ENCODE measurements at places on chromosomes 6 and 20.

DNA sequence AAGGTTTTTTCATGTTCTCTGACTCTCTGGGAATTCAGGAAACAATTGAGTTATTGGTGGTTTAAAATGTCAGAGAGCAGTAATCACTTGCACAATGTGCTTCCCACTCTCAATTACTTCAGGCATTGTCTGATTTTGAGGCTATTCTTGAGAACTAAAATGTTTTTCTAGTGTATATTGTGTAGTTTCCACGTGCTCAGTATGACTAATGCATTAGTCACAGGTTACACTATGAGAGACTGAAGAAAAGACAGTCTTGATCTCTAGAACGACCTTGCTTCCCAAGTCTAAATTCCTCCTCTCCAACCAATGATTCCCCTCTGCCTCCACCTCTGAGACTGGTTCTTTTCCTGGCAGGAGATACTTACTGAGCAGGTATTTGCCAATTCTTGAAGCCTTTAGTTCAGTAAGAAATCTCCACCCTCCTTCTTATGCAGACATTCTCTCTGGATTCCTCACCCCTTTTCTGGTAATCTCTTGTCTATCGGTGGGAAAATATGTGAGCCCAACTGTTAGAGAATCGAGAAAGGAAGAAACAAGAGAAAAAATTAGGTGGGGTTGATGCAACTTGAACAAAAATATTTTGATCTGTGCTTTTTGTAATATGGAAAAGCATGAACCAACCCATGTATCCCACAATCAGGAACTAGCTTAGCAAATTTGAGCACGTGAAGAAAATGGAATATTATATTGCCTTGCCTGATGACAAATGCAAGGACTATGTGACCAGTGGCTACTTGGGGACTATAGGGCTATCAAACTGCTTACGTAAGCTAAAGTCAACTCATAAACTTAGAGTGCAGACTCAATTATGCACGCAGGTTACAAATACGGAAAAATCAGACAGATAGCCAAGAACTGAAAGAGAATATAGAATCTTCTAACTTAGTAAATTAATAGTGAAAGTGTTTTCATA, 61.1 kb upstream of the SLC22A16 start:
- DNase-seq: no peak

DNA sequence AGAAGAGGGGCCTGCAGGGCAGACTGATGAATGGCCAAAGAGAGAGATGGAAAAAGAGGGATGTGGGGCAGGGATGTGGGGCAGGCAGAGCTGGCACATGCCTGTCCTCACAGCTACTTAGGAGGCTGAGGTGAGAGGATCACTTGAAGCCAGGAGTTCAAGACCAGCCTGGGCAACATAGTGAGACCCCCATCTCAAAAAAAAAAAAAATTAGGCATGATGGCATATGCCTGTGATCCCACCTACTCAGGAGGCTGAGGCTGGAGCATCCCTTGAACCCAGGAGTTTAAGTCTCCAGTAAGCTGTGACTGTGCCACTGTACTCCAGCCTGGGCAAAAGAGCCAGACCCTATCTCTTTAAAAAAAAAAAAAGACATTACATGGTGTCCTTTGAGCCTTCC, 34.8 kb downstream of the RNF8 start:
- no peak for DNase-seq

DNA sequence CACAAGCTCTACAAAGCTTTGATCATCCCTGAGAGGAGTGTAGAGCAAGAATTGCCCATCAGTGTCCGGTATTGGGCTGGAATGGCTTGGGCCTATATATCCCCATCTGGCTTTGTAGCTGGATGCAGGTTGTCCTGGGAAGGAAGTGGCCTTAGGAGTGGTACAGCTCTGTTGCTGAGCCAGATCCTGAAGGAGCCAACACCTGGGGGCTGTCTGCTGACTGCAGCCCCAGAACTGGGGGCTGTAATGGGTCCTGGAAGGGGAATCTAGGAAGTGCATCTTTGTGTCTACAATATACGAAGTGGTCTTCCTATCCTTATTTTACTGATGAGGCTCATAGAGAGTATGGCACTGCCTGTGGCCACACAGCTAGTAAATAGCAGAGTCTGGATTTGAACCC, 145.9 kb downstream of the CDC5L start:
- no peak for DNase-seq

DNA sequence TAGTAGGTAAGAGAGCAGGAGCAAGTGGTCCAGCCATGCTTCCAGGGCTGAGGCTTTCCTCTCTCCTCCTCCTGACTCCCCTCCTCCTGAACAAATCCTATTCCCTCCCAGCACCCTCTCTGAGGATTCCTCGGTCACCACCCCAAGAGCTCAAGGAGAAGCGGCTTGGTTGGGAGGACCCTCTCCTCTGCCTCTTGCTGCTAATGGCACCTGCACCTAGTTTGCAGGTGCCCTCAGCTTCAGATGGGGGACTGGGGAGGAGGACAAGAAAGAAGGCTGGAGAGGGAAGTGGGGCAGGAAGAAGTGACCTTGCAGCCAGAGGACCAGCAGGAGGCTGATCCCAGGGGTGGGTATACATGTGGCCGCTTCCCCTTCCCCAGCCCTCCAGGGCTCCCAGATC, 17.5 kb downstream of the NCR2 start:
- no peak for DNase-seq

DNA sequence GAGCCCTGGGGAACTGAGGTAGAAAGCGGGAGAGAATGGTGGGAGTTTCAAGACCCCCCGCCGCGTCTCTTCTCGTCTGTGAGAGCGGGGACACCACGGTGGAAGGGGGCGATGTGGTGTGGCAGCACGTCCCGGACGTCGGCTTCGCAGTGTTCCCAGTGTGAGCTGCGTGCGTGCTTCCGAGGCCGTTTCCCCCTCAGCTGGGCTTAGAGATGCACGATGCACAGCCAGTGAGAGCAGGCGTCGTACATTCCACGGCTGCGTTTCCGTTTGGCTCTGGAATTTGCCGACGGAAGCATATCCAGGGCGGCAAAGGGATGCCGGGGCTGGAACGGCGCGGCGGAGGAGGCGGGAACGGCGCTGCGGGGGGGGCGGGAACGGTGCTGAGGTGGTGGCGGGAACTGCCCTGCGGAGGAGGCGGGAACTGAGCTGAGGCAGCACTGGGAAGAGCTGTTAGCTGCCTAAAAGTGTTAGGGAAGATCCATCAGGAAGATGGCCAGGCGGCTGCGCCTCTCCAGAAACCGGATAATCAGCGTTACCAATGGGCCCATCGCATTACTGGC, 37.7 kb downstream of the KIF25 start:
- DNase-seq: no peak

DNA sequence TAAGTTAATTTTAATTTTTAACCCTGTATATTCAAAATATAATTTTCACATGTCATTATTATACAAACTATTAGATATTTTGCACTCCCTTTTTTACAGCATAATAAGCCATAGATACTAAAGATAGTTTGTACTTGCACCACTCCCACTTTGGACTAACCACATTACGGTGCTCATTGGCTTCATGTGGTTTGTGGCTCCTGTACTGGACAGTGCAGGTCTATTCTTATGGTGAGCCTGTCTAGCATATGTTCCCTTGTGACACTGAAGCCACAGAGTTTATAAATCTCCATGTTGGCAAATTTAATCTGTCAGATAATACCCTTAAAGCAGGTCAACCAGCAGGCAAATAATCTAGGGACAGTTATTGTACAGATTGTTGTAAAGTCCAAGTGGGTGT, 354.4 kb upstream of the KCNQ5 start:
- no peak for DNase-seq

GRCh38 chr6:149311293-149311692, 6.2 kb upstream of the TAB2 start:
- DNase-seq: no peak

- no peak for DNase-seq
These were observed 533.6 kb downstream of the RNF144B start for GRCh38 chr6:18920701-18921100.

DNA sequence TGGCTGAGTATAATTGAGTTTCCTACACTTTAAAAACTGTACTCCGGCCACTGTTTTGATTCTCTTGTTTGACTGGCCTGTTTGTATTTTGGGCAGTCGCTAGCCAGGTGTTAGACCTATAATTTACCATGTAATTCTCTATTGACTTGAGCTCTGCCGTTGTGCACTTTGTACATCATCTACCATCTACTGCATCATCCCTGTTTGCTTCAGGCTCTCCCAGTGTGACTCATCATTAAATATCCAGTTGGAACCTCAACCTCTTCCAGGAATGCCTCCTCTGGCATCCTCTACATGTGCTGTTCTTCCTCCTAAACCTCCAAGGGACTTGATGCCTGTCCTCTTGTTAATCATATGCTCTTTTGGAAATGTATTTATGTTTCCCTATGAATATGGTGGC, 72.3 kb downstream of the FARS2 start:
- DNase-seq: no peak

GRCh38 chr6:64672131-64672530, 1034.9 kb downstream of the EYS start:
- no peak for DNase-seq

DNA sequence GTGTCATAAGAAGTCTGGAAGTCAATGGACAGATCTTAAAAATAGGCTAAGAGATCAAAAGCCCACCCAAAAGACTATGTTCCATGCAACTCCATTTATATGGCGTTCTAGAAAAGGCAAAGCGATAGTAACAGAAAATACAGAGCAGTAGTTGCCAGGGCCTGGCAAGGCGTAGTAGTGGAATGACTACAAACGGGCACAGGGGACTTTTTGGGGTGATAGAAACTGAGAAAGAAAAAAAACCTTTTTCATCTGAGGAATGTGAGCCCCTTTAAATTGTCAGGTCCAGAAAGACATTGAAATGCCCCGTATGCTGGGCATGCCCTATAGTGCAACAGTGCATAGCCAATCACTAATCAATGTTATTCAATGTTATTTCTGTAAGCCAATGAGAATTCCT, 47.2 kb upstream of the FAM50B start:
- DNase-seq: no peak

DNA sequence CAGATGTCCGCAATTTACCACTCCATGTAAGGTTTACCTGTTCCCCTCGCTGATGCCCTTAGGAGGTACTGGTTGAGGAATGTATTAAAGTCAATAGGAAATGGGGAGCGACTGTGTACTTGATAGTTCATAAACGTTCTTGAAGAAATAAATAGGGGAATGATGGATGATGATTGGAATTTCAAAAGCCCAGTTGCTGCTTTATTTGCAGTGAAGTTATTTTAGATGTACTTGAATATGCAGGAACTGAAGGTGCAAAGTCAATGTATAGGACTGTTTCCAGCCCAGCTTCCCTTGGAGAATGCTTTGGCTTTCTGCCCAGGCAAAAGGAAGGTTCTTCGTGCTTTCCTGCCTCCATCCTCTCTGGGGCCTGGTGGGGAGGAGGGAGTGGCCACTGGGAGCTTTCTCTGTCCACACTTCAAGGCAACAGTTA, 19.8 kb downstream of the ADGRF5 start:
- DNase-seq: no peak

- DNase-seq: no peak
These were observed 116.6 kb downstream of the CARMIL1 start for GRCh38 chr6:25395731-25396130.

GRCh38 chr6:97282238-97282725, 734 bp downstream of the MMS22L start:
- DNase-seq: peak; percentile 16

DNA sequence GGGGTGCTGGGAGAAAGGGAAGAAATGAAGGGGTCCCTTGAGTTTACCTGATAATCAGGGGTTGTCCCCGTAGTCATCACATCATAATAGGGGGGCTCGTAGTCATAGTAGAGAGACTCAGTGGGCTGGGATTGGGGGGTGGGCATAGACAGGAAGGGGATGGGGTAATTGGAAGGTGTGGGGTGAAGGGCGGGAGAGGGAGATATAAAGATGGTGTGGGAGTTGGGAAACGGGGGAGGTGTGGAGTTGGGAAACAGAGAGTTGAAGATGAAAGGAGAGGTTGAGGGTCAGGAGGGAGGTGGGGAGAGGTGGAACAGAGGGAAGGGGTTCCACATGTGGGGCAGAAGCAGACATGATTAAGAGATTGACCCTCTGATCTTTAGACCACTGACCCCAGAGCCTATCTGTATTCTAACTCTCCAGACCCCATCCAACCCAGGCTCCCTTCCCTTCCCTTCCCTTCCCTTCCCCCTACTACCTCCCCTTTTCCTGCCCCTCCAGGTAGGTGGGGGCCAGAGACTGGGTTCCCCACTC, 6.5 kb downstream of the COL11A2 start:
- DNase-seq: no peak

DNA sequence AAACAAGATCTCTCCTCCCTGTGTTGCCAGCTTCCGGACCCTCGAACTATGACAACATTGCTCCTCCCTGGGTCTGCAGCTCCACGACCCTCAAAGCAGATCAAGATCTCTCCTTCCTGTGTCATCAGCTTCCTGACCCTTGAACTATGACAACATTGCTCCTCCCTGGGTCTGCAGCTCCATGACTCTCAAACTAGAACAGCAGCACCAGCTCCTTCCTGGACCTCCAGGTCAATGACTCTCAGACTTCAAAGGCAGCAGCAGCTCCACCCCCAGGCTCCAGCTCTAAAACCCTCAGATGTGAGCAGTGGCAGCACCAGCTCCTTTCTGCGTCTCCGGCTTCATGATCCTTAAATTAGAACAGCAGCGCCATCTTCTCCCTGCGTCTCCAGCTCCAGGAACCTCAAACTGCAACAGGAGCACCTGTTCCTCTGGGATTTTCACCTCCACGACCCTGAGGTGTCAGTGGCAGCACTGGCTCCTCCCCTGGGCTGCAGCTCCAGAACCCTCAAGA, 341.0 kb upstream of the SULF2 start:
- DNase-seq: no peak

GRCh38 chr6:158206740-158207421, 38.7 kb downstream of the GTF2H5 start:
- no peak for DNase-seq

DNA sequence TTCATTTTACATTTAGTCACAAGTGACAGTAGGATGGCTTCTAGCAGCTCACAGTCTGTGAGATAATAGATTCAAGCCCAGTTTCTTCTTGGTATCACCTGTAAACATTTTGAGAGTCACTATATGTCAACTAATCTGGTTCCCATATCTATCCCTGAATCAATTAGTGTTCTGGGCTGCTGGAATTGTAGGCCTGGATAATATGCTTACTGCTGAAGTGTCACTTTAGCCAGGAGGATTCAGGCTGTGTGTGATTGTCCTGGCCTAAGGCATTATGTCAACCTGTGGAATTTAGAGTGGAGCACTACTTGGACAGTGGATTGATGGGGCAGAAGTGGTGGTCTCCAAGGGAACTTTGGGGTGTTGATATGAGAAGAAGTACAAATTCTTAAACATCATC, 1071.8 kb upstream of the CITED2 start:
- no peak for DNase-seq

- no peak for DNase-seq
These were observed 44.9 kb downstream of the PREX1 start for GRCh38 chr20:48782901-48783308.

DNA sequence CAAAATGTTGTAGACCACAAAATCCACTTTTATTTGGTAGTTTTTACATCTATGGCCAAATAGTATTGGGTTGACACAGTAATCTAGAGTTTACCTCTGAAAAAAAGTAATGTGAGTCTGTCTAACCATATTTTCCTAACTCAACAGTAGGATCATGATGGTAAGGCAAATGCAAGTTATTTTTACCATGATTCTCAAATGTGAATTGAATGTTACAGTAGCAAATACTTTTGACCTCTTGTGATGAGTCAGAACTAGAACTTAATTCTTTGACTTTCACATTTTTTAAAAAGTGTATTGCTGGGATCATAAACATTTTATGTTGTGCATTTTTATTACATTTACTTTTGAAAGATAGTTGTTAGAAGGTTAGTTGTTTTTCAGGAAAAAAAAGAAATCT, 22.0 kb downstream of the RNF146 start:
- DNase-seq: no peak

All from CD4-positive, alpha-beta T cell treated with Interleukin-6 for 4 hours (primary cell).